Stimulated activated CD4-positive, alpha-beta T cell treated with anti-CD3 and anti-CD28 coated beads, TNF-alpha, amount 100 ng/mL, for 24 hours (primary cell): ENCODE measurements at places on chromosomes 7 and 10.

DNA sequence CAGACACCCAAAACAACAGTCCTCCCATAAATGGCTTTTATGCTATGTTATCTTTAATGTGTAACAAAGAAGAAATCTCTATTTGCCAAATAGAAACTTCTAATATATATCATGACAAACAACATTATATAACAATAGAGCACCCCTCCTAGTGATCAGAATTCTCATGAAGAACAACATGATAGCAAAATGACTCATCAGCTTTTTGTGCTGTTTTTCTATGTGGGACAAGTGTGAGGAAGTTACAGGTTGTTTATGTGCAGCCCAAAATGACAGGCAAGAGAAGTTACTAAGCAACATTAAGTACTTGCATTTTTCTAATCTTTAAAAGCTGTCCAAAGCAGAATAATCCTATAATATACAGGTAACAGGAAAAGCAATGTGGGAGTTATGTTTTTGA is 7.7 kb downstream of the DGKB start:
- DNase-seq, result no peak

GRCh38 chr10:44982114-44982460 is 3.5 kb upstream of the DEPP1 start:
- no peak for DNase-seq

DNA sequence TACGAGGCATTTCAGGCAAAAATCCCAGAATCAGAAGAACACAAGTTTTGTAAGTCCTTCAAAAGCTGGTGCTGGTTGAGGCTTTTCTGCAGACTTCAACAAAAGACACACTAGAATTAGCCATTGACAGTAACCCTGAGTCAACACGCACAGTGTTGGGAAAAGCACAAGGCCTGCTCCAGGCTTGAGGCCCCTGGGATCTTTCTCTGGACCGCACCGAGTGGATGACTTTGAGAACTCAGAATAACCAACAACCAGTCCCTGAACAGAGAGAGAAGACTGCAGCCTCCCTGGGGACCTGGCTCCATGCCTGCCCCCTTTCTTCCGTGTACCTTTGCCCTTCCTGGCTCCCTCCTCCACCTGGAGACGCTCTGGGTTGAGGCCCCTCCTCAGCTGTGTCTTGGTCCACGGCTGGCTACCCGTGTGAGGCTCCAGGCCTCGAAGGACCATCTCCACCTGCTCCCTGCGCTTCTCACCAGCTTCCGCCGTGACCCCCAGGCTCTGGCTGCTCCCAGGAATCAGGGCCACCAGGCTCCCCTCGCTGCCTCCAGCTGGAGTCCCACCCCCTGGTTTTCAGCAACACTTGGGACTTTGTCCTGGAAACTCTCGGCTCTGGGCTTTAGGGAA is 28.4 kb downstream of the DIP2C start:
- no peak for DNase-seq

DNA sequence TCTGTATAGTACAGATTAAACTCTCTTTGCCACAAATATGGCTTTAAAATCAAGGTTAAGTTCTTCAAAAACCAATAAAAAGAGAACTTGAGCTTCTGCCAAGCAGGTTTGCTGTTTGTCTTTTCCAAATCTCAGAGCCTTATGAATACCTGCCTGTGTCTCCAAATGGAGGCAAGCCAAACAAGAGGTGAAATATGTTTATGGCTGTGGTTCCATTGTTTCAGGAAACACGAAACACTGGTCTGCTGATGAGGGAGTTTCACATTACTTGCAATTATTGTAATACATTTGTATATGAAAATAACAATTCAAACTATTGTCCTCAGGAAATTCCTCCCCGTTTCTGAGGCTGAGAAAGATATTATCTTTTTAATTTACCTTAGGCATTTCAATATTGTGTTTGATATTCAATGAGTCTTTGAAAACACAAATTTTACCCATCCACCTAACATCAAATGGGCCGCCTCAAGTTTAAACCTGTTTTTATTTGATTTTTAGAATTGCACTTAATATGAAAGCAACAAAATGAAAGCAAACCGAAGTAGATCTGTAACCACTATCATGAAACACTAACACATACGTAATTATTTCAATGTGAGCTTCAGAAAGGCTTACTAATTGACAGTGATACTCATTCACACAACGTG is 359.3 kb downstream of the HGF start:
- no peak for DNase-seq

GRCh38 chr7:33143996-33144718 is 14.8 kb downstream of the BBS9 start:
- no peak for DNase-seq
